ENCODE measurements at places on chromosomes 2 and 18. TPM values are rescaled to one million over a fixed set of nuclear protein-coding genes. Genes with fewer than 3 reads are reported as not detected.

Gene CHST10
- 7.8 TPM for total RNA-seq

Gene SAG
- total RNA-seq: not detected

Gene INHBB
- total RNA-seq: 2.8 TPM

Gene AP1S3
- total RNA-seq: 0.19 TPM

Gene C2orf15
- total RNA-seq: not detected

Gene SEC11C
- total RNA-seq: 24.3 TPM

DNA sequence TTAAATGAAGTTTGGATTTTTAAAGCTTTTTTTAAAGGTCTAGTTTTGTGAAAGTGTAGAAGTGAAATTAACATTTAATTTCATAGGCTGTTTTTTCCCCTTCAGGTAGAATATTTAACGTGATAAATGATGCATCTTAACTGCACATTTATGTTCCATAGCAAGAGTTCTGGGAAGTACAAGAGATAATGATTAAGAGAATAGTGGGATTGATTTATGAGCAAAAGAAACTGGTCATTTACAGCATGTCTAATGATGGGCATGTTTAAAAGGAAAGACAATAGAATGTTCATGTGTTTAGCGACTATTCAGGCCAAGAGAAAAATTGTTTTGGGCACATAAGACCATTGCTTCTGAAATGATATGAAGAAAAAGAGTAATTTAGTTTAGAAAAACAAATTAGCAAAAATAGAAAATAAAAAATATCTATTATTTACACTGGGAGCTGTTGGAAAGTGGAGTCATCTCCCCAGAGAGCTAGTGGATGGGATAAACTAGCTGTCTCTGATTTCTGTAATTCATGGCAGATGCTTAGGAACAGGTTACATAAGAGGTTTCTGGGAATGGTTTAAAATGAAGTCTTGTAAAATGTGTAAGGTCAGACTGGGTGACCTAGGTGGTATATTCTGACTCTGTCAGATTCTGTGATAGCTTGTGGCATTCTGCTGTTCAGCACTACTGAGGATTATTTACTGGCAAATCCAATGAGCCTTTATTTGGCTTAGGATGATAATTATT, 60.7 kb downstream of the WDR7 start:
- no peak for DNase-seq

DNA sequence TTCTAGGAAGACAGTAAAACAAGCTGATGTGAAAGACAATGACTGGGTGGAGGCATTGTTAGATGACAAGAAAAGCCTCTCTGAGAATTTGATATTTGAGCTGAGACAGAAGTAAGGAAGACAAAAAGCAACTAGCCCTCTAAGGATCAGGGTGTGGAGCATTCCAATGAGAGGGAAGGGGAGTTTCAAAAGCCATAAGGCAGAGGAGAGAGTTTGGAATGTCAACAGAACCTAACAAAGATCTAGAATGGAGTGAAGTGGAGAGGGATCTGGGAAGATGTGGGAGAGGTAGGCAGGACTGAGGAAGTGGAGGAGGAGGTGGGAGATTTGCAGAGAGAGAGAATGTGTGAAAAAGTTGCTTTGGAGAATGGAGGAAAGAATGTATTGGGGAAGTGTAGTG, 17.3 kb upstream of the ASXL2 start:
- no peak for DNase-seq

DNA sequence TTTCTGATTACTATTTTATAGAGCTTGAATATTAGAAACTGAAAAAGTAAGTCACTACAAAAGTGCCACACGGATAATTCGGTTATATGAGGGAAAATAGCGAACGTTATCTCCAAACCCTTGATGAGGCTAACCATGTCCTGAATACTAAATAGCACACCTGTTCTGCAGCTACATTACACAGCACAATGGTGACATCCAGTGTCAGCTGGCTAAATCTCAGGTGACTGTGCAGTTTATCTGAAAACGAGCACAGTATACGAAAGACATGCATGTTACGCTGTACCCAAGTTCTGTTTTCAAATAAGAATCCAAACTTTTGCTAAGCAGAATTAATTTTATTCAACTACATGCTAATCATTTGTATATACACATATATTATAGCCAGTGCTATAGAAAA, 9.0 kb downstream of the CCDC68 start:
- DNase-seq: no peak

DNA sequence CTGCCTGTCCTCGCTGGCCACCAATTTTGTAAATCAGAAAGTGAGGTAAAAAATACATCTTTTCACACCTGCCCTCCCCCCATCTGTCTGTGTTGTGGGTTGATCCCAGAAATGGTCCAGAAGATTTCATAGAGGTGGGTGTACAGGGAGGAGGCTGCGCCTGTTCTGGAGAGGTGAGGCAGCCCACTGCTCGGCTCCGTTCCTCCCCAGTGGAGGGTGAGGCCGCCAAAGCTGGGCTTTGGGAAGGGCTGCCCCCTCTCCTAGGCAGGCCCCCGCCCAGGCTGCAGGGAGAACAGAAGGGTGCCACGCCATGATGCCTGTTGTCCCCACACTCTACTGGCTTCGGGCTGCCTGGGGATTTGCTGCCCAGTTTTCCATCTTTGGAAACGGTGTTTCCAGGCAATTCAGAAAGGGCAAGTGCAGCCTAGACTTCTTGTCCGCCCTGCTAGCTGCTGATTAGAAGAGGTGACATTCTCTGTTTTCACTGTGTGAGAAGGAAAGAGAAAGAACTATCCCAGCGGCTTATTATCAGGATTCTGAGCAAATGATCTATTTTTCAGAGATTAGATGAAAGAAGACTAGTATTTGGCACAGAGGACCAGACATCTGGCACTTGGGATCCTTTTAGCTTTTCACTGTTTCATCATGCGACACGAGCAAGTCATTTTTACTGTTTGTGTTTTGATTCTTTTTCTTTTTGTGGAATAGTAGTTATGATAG, 18.7 kb downstream of the SMARCAL1 start:
- no peak for DNase-seq

DNA sequence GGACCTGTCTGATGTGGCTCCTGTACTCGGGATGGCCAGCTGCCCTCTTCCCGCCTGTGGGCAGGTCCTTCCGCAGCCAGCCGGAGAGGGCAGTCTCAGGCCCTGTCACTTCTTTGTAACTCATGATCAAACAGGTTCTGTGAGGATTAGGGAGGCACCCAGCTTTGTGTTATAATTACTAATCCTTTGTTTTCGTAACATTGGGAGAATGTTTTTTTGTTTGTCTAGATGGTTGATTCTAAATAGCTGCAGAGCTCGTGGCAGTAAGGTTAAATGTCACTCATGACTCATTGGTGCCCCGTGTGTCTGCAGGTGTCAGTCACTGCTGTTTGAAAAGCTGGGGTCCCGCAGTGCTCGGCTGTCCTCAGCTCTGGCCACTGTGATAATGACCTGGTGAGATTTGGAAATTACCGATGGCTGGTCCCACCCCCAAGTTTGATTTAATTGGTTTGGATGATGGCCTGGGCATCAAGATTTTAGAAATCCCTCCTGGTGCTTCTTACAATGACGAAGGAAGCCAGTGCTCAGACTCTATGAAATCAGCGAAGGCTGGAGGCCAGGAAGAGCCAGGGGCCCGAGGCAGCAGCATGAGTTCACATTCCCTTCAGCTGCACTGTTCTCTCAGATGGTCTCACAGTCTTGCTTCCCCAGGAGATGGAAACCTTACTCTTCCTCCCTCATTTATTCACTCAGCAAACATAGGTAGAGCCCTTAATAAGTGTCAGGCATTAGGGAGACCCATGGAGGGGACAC, 172.8 kb downstream of the VAPA start:
- DNase-seq: no peak

GRCh38 chr18:35050705-35051195, 9.5 kb downstream of the MAPRE2 start:
- DNase-seq: no peak

- DNase-seq: no peak
These were observed 100.7 kb downstream of the DGKD start for GRCh38 chr2:233455006-233455405.

DNA sequence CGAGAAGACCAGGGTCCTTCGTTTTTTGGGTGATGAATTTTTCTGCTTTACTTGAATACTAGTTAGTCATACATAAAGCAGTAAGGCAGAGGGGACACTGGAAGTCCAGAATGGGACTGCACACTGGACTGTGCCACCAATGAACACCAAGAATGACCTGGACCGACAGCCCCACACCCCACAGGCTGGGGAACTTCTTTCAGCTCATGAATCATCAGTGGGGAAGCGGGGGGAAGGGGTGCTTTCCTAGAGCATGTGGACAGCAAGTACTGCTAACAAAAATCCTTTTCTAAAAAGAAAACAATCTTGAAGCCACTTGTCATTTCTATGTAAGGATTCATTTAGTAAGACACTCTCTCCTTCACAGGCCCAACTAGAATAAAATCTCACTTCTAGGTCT, 86.0 kb downstream of the DTNB start:
- DNase-seq: no peak

GRCh38 chr2:68045342-68045741, 17.5 kb downstream of the C1D start:
- DNase-seq: no peak

DNA sequence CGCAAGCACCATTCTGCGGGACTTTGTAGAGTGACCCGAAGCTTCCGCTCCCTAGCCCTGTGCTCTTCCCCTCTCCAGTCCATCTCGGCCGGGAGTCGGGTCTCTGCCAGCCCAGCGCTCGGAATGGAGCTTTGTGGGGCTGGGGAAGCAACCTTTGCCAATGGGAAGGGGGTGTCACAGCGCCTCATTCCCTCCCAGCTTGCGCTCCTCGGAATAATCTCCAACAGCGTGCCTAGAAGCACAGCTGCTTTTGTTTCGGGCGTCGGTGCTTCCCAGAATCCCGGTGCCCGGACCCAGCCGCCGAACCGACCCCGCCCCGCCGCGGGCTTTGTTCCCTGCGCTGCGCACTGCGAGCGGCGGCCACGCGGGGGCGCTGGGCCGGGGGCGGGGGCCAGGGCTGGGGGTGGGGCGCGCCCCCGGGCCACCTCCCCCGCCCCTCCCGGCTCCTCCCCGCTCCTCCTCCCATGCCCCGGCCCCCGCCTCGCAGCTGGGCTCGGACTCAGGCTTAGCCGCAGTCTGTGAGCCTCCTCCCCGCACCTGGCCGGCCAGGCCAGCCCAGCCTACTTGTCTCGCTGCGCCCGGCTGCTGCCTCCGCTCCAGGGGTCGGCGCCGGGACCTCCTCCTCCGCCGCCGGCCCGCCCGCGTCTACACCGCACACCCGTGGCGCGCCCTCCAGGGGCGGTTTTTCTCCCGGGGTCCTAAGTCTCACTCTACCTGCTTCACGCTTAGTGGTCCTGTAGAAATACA, 77.7 kb upstream of the SMAD2 start:
- DNase-seq: no peak

- no peak for DNase-seq
These were observed 186.4 kb downstream of the ANAPC1 start for GRCh38 chr2:111697560-111697959.

DNA sequence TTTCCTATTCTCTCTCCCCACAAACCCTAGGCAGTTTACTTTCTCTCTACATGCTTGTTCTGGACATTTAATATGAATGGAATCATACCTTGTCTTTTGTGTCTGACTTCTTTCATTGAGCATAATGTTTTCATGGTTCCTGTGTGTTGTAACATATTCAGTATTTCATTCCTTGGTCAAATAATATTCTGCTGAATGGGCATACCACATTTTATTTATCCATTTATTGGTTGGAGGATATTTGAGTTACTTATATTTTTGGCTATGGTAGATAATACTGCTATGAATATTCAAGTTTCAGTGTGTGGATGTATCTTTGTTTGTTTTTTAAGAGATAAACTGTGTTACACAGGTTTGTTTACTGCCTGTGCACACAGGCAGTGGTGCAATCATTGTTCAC, 9.0 kb downstream of the TWSG1 start:
- DNase-seq: no peak

- no peak for DNase-seq
These were observed 127.6 kb downstream of the FSHR start for GRCh38 chr2:49026706-49027105.

- DNase-seq: no peak
These were observed 307.2 kb downstream of the MYCN start for GRCh38 chr2:16247326-16248122.

DNA sequence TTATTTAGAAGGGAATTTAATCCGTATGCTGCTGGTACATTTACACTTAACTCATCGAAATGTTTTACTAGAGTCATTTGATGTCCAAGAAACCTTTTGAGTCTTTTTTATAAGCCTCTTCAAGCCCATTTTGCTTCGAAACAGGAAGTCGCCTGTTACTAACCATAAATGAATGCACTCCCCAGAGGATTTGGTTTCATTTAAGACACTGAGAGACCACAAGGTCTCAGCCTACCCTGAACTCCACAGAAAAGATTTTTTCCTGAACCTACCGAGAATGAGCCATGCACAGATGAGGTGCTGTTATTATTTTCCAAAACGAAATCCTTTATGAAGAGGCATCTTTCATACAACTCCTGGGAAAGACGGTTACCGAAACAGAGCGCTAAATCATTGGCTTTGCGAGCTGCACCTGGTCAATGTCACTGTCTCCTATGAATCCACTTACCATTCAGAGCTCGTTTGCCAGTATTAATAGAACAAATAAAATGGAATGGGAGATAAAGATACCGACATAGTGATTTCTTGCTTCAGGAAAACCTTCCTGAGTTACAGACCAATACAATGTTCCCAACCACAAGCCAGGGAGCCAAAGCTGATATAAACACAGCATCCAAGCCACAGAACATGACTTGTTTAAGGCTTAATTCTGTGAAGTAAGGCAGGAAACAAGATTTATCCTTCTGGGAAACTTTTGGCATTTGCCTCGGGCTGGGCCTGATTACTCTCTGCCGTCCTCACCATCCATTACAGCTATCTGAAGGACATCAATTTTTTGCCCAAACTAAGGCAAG, 382.1 kb downstream of the OSR1 start:
- DNase-seq: no peak

- no peak for DNase-seq
These were observed 230.0 kb upstream of the PARD3B start for GRCh38 chr2:204315236-204315662.

DNA sequence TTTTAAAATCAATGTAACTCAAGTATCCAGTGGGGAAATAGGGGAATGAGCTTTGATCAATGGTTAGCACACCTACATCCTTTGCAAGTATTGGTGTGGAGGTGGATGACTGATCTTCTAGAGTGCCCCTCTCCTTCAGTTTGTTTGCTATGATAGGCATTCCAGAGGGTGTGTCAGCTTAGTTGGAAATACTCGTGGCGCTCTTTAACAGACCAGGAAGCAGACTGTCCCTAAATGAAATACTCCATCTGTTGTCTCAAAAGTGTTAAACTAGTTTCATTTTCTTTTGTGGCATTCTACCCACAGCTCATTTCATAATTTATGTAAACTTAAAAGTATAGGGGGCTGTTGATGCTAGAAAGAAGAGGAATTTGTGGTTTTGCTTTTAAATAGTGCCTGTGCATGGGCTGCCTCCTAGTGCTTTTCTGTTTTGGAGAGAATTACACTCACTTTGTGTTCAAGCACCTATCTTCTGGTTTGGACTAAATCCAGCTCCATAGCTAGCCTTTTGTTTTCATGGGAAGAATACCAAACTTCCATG, 66.2 kb downstream of the STAT1 start:
- no peak for DNase-seq

- no peak for DNase-seq
These were observed 44.4 kb upstream of the CCDC68 start for GRCh38 chr18:55003695-55004094.
